ENCODE measurements at places on chromosomes 11 and 22.
A peak's percentile ranks its signal among the peaks of the same experiment; 100 is the strongest.

DNA sequence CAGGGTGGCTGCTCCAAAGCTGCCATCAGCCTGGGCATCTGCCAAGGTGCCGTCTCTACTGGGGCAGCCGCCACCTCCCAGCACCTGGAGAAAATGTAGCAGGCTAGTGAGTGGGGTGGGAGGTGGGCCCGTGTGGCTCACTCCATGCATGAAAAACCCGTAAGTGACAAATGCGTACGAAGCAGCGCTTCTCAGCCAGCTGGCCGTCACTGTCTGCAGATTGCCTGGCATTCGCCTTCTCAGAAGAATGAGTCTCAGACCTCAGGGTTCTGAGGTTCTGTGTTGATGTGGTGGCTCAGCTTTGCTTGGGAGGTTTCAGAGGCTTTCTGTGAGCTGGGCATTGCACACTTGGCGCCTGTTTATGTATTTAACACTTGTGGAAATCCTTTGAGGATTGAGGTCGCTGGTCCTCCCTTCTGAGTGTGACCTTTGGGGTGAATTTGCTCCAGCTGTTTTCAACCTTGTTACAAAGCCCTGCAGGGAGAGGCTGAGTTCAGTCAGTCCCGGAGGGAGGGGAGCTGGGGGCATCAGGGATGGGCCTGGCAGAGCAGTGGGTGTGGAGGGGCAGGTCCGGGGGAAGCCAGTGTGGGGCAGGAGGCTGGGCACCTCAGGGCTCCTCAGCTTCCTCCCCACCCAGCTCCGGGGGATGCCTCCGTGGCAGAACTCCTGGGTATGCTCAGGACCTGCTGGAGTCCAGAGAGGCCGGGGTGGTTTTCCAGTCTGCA lies 977.0 kb downstream of the TBC1D22A start:
- no peak for DNase-seq

DNA sequence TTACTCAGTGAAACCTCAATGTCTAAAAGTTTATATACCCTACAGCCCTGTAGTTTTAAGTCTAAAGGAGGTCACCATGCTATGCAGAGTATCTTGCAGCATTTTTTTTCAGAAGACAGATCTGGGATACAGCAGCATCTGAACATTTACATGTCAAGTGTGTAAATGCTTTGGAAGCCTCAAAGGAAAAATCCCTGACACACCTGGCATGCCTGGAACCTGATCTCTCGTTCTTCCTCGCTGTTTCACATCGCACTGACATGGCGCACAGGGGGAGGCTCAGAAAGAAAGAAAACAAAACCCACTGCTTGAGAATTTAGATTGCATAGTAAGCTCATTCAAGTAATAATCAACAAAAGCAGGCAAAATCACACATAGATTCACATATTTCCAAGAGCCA lies 31.0 kb downstream of the PAX6 start:
- no peak for DNase-seq

DNA sequence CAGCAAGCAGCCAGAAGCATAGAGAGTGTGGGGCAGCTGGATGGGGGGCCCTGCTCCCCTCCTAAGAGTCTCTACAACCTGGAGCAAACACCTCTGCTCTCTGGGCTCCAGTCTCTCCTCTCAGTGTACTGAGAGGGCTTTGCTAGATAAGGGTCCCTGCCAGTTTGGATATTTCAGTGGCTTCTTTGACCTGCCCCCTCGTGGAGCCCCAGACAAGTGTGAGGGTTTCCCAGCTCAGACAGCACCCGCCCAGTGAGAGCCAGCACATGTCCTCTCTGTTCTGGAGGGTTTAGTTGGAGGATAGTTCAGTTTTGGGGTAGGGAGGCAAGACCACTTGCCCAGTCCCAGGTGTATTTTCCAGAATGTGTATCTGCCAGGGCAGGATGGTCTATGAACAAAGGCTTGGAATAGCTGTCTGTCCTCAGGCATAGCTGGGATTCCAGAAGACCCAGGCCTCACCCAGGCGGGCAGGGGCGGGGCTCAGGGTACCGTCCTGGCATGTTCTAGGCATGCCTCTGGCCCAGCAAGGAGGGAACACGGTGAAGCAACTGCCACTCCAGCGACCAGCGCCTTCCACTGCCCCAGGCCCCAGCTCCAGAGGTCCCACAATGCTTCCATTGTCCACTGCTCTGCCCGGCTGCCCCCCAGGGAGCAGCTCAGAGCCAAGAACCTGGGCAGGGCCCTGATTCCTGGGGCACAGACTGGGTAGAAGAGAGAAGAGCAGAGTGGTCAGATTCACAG lies 7.5 kb upstream of the MICALL1 start:
- DNase-seq, result no peak

DNA sequence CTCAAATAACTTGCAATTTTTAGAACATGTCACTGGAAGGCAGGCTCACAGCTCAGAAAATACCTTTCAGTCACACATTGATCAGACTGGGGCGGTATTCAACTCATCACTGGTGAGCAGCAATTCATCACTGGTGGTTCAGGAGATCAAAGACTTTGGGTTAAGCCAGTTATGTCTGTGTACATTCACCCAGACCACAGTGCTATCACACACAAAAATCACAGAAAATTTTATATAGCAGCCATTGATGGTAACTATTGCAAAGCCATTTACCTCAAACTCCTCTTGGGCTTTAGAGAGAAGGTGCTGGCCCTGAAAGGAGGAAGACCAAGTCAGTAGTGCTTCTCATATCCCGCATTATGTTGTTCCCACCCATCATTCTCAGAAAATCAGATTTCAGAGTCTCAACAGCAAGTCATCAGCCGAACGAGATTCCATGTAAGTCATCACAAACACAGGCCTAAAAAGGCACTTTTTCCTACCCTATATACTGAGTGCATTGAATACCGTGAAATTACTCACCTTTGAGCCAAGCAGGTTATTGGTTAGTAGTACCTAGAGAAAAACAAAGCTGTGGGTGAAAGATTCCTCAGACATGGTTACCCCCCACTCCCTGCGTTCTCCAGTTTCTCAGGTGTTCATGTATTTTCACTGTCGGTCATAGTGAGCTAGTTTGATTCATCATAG lies 14.0 kb upstream of the WDR74 start:
- no peak for DNase-seq

DNA sequence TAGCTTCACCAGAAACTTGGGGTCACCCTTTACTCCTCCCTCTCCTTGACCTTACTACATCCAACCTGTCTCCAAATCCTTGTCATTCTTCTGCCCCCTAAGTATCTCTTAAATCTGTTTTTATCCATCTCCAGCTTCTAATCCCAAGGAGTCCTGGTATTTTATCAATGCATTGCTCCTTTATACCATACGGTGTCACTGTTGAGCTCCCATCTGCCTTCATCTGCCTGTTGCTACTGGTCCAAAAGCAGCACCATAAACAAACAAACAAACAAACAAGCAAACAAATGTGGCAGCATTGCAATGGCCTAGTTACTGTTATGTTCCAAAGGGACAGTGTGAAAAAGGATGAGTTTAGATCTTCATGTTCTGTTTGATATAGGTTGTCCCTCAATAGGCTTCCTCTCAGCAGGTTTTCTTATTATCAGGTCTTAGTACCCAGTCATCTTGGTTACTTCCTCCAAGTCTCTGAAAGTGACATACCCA lies 34.2 kb downstream of the DNHD1 start:
- peak; percentile 33 for DNase-seq

DNA sequence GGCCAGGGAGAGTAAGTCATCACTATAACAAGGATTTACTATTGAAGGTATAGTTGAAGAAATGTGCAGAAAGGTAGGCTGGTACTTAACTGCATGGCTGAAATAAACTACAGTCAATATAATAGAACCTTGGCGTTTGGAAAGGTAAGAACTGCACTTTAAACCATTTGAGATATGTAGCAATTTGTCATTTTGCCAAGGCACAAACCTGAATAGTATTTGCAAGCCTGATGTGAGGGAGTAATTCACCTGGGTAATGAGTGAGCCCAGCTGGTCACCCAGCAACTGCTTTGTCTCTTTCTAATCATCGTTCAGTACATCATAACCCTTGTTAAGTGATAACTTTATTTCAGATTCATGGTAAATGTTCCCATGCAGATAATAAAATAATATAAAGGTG lies 62.3 kb upstream of the SCUBE2 start:
- DNase-seq, result peak; percentile 22

DNA sequence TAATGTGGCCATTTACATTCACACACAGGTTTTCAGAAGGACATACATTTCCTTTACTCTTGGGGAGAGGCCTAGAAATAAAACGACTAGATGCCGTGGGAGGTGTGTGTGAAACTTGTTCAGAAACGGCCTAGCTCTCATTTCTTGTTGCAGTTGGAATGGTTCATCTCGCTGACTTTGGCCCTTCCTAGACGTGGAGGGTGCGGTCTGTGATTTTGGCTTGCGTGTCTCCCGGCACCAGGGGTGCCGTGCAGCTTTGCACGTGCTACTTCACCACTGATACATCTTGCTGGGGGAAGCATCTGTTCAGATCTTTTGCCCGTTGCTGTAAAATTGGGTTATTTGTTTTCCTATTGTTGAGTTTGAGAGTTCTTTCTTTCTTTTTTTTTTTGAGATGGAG lies 3.1 kb upstream of the PRR33 start:
- DNase-seq, result no peak

DNA sequence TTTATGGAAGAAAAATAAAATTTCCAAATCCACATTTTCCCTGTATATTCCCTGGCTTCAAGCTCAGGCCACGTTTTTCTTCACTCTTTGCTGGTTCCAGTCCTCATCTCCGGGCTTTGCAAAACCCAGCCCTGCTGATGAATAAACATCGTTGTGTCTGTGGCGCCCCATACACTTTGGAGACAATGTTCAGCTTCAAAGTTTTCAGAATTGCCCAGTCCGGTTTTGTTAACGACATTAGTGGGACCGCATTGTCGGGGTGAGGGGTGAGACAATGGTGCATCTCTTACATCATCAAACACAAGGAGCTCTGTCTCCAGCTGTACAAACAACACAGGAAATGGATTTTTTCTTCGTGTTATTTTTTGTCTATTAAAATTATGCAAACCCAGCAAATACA lies 53.4 kb upstream of the HTATIP2 start:
- no peak for DNase-seq

DNA sequence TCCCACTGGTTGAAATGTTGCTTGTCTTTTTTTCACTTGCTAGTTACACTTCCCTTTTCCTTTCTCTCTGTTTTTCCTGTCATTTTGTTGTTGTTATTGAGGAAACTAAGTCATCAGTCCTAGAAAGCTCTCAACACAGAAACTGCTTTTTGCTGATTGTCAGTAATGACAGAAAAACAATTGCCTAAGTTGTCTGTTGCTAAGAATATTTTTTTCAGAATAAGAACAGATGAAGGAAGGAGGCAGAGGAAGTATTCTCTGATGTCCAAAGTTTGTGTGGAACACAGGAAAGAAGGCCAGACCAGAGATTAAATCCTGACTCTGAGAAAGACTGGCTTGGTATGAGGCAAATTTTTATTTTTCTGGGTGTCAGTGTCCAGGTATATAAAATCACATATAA lies 163.3 kb downstream of the CASP12 start:
- DNase-seq, result no peak

- DNase-seq, result no peak
Measured at GRCh38 chr11:34627197-34627596, 6.3 kb downstream of the EHF start.

DNA sequence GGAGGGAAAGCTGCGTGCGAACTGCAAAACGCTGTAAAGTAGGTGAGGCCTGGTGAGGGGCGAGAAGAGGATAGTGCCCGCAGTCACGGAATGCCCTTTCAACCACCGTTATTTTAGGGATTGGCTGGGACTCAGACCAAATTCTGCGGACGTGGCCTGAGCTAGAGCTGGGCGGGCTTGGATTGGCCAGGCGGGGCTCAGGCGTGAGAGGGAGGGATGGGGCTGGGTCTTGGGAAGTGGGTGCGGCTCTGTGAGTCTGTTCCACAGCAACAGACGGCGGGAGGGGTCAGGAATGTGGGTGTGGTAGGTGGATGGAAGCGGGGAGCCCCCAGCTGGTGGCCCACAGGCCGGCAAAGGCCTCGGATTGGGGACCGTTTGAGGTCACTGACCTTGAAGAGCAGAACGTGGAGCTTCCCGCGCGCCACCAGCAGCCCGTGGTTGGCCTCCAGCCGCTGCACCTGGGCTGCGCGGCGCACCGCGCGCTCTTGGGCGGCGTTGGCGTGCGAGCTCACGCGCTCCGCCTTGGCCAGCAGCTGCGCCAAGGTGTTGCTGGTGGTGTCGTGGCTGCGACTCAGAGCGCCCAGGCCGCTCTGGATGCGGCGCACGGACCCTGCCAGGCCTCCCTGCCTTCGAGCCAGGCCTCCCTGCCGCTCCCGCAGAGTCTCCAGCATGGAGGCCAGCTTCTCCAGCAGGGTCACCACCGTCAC lies 444 bp downstream of the CAVIN3 start:
- no peak for DNase-seq

Data from NCI-H1092 treated with DMSO at 0.1 percent for 48 hours (cell line).